Naive B cell (primary cell): ENCODE measurements at places on chromosomes 3 and 15.

GRCh38 chr3:61593446-61594029, 32.2 kb downstream of the PTPRG start:
- no peak for DNase-seq

GRCh38 chr15:67406257-67406861, 114.6 kb upstream of the C15orf61 start:
- no peak for DNase-seq

DNA sequence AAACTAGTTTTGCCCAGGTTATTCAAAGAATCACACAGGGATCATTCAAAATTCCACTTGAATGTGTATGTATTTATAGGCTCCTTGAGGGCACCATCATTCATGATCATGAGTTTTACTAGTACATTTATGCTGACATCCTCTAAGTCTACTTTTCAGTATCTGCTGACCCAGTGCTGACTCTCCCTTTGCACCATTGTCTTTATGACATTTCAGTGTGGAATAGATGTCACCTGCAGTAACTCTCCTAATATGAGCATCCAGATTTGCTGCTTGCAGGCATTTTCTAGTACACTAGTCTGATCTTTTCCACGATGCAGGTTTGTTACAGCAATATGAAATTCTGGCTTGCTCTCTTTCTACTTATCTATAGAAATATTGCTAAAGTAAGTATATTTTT, 1603.5 kb downstream of the SI start:
- no peak for DNase-seq

DNA sequence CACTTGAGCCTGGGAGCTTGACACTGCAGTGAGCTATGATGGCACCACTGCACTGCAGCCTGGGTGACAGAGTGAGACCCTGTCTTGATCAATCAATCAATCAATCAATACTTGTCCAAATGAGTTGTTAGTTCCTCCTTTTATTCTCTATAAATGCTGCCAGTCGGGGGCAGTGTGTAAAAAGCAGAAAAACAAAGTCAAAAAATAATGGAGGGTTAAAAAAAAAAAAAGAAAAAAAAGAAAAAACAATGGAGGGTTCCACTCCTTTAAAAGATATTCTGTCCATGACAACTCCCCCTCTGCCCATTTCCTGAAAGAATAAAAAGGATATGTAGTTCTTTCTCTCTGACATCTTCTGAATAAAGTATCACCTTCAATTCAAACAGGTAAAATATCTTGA, 1068.6 kb downstream of the FHIT start:
- DNase-seq, result no peak

- DNase-seq, result no peak
These were observed 89.6 kb upstream of the TSEN2 start for GRCh38 chr3:12394569-12395271.

DNA sequence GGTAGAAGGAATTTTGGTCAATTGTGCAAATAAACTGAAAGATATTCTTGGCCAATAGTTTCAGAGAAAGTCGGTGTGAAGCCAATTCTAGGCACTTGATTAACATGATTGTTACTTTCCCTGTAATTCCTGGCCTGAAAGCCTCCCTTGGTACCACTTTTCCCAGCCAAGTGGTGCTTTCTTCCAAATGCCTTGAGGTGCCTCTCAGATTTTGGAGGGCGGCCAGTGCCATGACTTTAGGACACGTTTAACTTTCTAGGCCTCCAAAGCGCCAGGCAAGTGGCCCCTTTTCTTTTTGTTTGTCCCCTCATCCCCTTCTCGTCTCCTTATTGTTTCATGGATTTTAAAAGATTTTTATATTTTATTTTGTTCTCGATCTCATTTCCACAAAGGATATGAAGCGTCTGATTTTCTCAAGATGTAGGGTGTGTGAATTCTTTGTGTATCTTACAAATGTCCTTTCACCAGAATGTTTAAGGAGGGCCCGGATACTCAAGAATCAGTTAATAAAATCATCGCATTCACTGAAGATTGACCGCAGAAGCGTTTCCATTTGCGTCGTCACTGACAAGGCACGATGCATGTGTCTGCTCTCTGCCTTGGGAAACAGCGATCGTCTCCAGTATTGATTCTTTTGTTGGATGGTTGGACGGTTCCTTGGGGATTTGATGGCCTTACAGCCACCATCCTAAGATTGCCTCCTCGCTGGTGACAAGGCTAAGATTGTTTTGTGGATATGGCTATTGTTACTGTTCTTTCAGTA, 87.8 kb downstream of the ASB7 start:
- DNase-seq, result no peak

DNA sequence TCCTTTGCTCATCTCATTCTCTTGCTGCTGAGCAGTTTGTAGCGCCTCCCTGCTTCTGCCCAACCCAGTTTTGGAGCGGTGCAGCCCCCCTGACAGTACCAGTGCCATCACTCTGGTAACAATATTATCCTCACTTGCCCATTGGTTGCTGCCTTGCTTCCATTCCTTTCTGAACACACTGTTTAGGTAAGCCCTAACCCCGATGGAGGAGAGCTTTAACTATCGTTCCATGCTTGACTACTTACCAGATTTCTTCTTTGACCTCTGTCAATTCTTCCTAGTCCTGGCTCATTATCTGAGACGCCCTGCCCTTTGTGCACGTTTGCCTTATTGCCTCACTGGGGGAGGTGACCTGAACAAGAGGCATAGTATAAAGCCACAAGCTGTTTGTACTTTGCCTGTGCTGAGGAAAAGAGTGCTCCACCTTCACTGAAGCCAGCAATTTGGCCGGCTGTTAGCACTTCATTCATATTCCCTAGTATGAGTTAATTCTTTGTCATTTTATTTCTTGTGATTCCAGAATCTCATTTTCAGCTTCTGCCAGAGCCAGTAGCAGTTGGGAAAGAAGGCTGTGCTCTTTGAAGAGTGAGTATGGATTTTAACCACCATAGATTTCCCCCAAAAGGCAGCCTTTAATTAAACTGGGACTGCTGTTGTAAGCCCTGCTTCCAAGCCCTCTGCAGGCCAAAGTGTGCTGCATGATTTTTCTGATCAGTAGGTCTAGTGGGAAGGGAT, 11.9 kb downstream of the ABHD6 start:
- DNase-seq, result no peak

- DNase-seq, result no peak
These were observed 27.7 kb downstream of the PLD1 start for GRCh38 chr3:171782617-171783016.

GRCh38 chr3:160057331-160057730, 68.7 kb downstream of the IL12A start:
- DNase-seq, result no peak

DNA sequence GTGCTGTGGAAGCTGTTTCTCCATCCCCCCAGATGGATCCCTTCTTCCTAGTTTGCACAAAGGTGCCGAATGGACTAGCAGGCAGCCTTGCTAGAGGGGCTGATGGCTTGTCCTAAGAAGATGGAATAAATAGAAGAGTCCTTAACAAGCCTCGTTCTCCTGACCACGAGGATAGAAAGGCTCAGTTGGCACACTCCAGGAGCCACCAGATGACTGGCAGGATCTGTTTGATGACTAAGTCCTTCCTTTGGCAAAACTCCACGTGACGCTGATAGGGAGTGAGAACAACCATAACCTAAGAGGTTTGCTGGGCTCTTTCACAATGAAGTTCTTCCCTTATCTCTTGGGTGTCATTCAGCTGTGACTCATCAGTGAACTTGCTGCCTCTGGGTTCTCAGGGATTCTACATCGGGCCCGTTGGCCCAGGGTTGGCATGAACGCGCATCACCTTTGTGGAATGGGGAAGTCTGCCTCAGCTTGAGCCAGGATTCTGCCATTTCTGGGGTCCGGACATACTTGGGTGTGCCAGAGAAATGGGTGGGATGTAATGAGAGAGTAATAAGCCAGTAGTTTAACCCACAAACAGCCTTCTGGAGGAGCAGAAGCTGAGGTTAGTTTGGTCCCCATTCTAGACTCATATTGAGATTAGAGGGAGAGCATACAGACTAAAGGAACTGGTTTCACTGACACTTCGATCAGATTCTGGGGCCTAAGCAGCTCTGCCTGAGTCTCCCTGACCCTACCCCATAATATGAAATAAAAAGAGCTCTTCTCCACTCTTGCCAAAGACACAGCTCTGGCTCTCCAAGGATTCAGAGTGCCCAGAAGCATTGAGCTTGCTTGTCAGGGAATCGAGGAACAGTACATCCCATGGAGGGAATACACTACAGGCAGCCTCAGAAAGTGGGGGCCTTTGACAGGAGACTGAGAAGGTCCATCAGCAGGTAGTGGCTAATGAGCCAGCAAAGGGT, 2.0 kb upstream of the MELTF start:
- no peak for DNase-seq

DNA sequence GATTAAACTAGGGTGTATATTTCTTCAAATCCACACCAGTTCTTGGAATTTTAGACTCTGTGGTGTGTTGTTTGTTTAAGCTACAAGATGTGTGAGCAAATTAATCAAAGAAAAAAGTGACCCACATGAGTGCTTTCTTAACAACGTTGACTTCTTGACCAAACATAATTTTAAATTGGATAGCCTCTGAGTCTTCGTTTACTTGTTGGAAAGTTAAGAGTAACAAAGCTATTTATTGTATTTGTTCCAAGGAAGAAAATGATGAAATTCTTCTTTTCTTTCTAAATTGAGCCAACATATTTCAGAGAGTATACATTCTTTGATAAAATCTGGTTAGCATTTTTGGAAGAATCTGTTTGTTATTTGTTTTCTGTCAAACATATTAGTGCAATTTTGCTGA, 99.9 kb upstream of the IGSF10 start:
- no peak for DNase-seq

GRCh38 chr3:108420926-108421325, 89.5 kb downstream of the MYH15 start:
- no peak for DNase-seq

DNA sequence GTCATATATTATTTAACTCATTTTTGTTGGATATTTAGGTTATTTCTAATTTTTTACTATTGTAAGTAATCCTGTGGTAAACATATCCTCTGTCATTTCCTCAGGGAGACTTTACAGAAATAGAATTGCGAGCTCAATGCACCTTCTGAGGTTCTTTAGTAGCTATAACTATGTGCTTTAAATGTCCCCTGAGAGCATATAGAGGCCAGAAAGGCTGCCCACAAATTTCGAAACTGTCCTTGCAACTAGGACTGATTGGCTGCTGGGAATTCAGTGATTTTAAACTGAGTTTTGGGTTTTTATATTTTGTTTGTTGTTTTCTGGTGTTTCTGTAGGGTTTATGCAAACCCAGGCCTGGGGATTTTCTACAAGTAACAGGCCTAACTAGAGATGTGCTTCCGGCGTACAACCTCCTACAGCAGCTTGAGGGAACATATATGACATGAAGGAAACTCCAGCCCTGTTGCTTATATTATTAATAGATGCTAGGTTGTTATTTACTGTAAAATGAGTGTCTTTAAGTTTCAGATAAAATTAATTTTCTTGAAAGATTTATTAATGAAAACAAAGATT, 29.1 kb upstream of the P4HTM start:
- DNase-seq, result no peak

- no peak for DNase-seq
These were observed 2.6 kb upstream of the MAP4 start for GRCh38 chr3:48018841-48019240.

DNA sequence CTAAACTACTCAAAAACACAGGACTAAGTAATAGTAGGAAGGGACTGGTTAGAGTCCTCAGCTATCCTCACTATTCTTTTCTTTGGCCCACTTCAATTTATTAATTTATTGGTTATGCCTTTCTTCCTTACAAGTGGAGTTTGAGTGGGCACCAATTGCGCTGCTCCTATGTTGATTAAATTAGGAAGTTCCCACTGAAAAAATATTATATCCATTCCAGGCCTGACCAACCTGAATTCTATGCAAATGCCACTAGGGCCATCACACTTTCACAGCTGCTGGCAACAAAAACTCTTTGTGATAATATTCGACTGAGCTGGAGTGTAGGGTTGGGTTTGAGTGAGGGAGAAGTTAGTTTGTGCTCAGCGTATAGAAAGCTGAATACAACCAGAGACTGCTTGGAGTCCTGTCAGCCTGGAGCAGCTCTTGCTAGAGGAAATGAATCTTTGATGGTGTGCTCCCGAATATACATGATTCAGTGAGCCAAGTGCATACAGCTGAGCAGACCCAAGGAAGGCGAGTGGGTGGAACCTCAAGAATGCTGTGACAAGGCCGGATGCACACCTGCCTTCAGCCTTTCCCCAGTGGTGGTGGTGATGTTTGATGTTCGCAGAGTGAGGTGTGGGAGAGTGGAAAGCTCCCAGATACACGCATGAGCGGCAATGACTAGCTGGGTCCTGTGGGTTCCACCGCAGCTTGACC, 1.5 kb downstream of the ARHGEF3 start:
- DNase-seq, result peak; percentile 37

DNA sequence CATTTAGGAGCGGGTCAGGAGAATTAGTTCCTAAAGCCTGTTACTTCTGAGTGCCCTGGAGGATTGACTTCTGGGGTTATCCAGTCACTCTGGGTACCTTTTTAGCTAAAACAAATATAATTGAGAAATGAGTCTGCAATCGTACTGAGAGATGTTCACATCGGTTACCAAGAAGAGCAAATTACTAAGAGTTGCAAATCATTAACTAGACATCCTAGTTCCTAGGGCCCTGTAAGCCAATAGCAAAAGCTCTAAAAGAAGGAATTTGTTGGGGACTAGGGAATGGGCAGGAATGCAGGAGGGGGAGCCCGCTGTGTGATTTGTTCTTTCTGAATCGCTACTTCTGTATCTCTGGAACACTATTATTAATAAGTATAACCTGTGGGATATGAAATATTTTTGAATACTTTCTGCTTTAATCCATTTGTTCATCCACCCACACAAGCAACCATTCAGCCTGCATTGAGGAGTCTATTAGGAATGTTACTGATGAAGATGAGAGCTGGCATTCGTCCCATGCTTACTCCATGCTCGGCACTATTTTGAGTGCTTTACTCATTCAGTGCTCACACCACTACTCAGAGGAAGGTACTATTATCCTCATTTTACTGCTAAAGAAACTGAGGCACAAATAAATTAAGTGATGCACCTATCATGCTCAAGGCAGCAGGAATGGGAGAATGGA, 31.5 kb upstream of the KY start:
- DNase-seq, result no peak

DNA sequence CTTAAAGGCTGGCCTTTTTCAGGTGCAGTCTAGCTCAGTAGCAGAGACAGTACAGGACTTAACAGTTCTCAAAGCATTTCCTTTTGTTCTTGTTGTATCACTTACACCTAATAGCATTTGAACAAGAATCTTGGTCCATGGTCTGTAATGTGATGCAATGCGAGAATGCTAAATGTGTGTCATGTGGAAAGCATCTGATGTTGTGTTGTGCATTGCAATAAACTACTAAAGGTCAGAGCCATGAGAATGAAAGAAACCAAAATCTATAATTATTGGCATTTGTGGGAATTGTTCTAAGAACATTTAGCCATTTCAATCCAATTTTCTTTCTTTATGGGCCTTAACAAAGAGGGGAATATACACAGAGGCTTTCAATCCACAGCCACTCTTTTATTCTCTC, 324.5 kb upstream of the ROBO2 start:
- DNase-seq, result no peak

DNA sequence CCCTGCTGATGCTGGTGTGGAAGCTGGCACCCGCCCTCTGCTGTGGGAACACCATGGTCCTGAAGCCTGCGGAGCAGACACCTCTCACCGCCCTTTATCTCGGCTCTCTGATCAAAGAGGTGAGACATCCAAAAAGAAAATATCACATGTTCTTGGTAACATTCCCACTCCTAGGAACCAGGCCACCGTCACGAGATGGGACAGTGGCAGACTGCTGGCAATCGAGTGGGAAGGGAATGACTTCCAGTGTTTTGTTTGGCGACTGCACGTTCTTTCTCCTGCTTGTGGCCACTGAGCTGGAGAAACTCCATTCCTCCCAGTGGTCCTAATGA, 14.3 kb downstream of the ALDH1A3 start:
- no peak for DNase-seq
